ENCODE measurements at places on chromosomes 2 and 18.

- no peak for DNase-seq
Measured at GRCh38 chr2:142048581-142048980, 82.2 kb downstream of the LRP1B start.

DNA sequence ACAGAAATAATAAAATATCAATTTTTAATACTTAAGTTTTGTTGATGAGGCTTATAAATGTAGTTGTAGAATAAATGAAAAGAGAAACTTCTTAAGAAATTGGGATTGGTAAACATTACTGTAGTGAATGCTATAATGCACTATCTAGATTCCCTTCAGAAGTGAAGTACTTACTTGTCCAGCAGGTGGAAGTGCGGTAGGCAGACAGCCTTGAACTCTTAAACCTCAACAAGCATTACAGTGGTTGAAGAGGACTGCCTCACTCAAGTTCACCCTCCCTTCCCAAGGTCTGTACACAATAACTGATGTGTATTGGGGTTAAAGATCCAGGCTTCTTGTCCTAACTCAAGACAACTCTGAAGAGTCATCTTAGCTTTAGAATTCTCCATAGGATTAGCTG is 931.0 kb upstream of the LRRTM1 start:
- DNase-seq, result no peak

DNA sequence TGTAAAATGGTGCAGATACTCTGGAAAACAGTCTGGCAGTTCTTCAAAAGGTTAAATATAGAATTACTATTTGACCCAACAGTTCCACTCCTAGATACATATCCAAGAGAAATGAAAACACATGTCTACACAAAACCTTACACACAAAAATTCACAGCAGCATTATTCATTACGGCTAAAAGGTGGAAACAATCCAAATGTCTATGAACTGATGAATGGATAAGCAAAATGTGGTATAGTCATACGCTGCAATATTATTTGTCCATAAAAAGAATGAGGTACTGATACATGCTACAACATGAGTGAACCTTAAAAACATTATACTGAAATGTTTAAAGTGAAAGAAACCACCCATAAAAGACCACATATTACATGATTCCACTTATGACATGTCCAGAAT is 4.0 kb downstream of the CYP27C1 start:
- DNase-seq, result no peak

GRCh38 chr18:54946149-54946581 is 13.1 kb downstream of the CCDC68 start:
- no peak for DNase-seq

DNA sequence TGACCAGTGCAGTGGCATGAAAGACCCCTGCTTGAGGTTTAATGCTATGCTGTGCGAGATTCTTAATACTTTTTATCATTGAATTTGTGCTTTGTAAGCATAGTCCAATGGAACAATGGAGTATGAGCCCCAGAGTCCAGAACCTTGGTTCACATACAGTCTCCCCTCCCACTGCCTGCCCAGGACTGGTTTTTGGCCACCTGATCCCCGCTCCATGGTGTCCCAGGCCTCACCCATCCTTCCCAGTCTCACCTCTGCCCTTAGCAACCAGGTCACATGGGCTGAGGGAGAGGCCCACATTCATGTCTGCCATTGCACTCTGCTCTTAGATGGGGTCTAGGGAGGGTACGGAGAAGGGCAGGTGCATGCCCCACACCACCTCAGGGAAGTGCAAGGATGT is 6.3 kb downstream of the PDE11A start:
- no peak for DNase-seq

Data from stimulated activated CD8-positive, alpha-beta memory T cell treated with anti-CD3 and anti-CD28 coated beads, Interleukin-15, amount 100 ng/mL, for 4 hours (primary cell).